ENCODE measurements at places on chromosomes 4 and X. TPM values are rescaled to one million over a fixed set of nuclear protein-coding genes. Genes with fewer than 3 reads are reported as not detected.

DNA sequence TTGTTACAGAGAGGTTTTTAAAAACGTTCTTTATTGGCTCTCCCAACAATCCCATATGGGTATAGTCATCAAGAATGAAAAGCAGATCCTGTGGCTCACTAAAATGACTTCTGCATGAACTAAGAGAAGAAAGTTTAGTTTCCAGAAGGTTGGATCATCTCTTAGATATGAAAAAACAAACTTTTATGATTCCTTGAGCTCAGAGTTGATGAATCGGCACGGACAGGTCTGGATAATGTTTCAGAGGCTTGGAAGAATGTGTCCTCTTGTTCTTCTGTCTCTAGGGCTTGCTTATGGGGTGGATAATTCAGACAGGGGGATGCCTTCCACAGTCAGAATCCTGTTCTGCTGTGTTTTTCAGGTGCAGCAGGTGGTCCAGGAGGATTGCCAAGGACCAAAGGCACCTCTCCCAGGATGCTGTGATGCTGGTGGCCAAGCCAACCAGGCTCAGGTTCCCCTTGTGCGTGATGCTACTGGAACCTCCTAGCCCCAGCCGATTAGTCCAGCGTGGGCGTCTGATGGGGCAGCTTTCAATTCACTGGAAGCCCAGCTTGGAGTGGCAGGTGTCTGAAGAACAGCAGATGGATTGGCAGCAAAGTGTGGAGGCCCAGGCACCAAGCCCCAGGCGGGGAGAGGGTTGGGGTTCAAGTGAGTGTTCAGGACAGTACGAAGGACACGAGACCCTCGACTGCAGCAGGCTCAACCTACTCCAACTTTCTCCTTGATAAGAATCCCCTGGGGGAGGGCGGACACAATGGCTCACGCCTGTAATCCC is 30.3 kb downstream of the CCKAR start:
- no peak for DNase-seq

RPS6KA6 gene
- total RNA-seq = 1.5 TPM

DNA sequence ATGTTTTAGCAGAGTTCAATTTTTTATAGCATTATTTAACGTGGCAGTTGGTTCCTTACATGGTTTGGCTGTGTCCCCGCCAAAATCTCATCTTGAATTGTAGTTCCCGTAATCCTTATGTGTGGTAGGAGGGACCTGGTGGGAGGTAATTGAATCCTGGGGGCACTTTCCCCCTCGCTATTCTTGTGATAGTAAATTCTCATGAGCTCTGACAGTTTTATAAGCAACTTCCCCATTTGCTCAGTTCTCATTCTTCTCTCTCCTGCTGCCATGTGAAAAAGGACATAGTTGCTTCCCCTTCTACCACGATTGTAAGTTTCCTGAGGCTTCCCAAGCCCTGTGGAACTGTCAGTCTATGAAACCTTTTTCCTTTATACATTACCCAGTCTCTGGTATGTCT is 329.5 kb downstream of the GRIA2 start:
- DNase-seq = no peak

- DNase-seq = no peak
Measured at GRCh38 chr4:1593458-1593857, 90.7 kb downstream of the FAM53A start.

FMR1NB gene
- not detected for total RNA-seq

GRCh38 chr4:62324215-62324614 is 1124.1 kb downstream of the ADGRL3 start:
- DNase-seq = no peak

GRCh38 chr4:34676400-34676799 is 1567.9 kb downstream of the ARAP2 start:
- DNase-seq = no peak

KLKB1 gene
- 1.2 TPM for total RNA-seq

CXXC4 gene
- not detected for total RNA-seq

- no peak for DNase-seq
Measured at GRCh38 chrX:56429581-56429980, 133.8 kb upstream of the UBQLN2 start.

DNA sequence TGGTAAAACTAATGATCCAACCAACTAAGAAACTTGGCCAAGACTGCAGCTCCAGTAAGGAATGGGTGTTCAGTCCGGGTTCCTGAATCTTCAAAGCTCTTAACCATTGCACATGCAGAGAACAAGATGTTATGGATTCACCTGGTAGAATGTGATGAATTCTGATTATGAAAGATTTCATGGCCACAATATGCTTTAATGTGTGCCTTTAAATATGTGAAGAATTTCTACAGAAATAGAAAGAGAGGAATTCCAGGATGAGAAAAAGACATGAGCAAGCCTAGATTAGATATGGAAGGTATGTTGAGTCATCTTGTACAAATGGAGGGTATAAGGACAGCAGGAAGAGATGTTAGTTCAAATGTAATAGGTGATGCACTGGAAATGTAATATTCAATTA is 472.2 kb upstream of the TENM3 start:
- no peak for DNase-seq

PPM1K gene
- total RNA-seq = 85.3 TPM

DNA sequence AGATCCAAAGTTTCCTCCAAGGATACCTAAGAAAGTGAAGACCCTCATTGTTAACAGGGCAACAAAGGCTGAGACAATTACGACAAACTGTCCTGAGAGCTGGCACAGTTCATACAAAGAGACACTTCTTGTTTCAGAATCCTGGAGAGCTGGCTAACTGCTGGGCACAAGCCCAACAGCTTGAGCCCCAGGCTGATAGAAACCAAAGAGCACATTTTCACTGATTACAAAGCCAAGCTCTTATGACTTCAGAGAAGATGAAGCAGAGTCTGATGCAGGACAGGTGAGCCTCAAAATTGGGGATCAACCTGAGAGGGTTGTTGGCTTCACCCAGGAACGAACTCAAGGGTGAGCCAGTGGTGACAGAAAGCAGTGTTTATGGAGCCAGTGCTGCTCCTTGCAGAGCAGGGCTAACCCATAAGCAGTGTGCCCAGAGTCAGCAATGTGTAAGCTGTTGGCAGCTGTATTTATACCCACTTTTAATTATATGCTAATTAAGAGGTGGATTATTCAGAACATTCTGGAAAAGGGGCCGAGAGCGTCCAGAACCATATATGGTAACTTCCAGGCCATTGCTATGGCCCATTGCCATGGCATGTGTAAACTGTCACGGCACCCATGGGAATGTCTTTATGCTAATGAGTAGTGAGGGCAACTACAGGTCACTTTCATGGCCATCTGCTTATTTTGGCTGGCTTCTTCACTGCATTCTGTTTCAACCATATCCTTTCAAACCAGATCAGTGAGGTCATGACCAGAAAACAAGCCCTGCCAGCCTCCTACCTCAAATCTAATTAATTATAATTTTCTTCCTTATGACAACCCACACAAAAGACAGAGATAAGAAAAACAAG is 183.7 kb downstream of the EVC2 start:
- no peak for DNase-seq

DNA sequence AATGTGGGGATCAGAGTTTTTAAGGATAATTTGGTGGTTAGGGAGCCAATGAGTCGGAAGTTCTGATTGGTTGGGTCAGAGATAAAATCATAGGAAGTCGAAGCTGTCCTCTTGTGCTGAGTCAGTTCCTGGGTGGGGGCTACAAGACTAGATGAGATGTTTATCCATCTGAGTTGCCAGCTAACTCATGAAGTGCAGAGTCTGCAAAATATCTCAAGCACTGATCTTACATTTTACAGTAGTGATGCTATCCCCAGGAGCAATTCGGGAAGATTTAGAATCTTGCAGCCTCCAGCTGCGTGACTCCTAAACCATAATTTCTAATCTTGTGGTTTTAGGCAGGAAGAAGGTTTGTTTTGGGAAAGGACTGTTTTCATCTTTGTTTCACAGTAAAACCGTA is 565.8 kb upstream of the SPANXN1 start:
- DNase-seq = no peak

GABRB1 gene
- total RNA-seq = not detected

- DNase-seq = no peak
Measured at GRCh38 chr4:4289597-4289940, 385 bp downstream of the LYAR start.

DNA sequence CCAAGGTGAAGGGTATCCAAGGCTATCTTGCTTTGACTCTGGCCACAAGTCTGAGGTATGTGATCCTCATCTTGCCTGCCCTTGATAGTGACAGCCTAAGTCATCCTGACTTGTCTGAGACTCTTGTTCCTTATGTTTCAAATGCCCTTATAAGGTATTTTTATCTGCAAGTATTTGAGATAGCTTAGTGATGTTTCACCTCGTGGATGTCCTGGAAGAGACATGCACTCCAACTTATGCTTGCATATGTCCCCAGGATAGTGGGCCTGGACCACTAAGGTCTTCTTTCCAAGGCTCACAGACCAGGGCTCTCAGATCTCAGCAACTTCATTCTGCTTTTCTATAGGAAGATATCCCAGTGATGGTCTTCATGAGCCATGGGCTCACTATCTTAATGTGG is 120.5 kb upstream of the WDR1 start:
- no peak for DNase-seq

- peak; percentile 28 for DNase-seq
Measured at GRCh38 chrX:14697451-14697850, 168.1 kb downstream of the GLRA2 start.

CETN2 gene
- 4.6 TPM for total RNA-seq

GRCh38 chrX:78958419-78959116 is 13.4 kb downstream of the P2RY10 start:
- DNase-seq = no peak

SPANXN4 gene
- not detected for total RNA-seq

NHSL2 gene
- 0.26 TPM for total RNA-seq

GRCh38 chr4:25654971-25655963 is at the start of gene SLC34A2:
SLC34A2 (plus strand) TSS chr4:25655851; CDS start chr4:25662501, 6,650 bp downstream.
- no peak for DNase-seq

DNA sequence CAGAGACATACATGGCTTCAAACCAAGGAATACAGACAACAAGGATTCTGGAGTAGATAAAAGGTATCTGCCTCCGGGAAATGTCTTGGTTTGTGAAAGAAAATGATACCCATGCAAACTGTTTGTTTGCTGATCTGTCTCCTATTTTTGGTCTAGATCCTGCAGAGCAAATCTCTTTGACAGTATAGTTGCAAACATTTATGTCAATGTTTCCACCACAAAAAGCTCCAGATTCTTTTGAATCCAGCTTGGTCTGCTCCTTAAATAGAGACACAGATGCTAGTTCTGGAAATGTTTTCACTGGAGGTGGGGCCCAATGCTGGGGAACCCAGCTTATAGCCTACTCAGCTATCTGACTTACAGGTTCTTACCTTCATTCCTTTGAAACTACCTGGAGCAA is 119.7 kb downstream of the ATG4A start:
- no peak for DNase-seq

OPHN1 gene
- total RNA-seq = 0.12 TPM

NDNF gene
- 0.34 TPM for total RNA-seq

DNA sequence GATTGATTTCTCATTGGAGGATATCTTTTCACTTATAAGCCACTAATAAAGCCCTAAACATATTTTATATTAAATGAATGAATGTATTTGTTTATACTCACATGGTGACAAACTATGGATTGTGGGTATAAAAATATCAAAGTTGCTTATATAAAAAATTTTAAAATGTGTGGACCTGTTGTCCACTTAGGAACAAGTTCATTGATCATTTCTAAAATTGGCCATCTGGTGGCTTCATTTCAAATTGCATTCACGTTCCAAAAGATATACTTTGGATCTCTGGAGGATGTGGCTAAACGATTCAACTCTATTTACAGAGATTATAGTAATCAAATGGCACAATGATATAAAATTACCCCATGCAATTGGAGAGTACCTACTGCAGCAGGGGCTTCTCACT is 32.5 kb downstream of the FSTL5 start:
- no peak for DNase-seq

- DNase-seq = no peak
Measured at GRCh38 chr4:172707622-172708021, 461.0 kb upstream of the GALNT7 start.

DNA sequence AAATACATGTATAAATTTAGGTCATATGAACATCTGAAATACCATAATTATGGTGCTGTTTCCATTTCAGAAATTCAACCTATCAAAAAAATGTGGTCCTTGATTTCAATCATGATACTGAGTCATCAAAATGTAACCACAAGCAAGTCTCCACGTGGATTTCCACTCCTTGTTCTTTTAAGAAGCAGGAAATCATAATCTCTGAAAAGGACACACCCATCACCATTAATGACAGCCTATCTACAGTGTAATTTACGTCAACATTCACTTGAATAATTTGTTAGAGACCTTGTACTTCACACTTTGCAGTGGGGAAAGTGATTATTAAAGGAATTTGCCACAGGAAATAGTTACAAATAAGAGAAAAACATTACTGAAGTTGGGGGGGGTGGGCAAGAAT is 17.7 kb upstream of the SLC7A11 start:
- no peak for DNase-seq

- DNase-seq = no peak
Measured at GRCh38 chrX:104370089-104370488, 115.4 kb upstream of the ESX1 start.

DNA sequence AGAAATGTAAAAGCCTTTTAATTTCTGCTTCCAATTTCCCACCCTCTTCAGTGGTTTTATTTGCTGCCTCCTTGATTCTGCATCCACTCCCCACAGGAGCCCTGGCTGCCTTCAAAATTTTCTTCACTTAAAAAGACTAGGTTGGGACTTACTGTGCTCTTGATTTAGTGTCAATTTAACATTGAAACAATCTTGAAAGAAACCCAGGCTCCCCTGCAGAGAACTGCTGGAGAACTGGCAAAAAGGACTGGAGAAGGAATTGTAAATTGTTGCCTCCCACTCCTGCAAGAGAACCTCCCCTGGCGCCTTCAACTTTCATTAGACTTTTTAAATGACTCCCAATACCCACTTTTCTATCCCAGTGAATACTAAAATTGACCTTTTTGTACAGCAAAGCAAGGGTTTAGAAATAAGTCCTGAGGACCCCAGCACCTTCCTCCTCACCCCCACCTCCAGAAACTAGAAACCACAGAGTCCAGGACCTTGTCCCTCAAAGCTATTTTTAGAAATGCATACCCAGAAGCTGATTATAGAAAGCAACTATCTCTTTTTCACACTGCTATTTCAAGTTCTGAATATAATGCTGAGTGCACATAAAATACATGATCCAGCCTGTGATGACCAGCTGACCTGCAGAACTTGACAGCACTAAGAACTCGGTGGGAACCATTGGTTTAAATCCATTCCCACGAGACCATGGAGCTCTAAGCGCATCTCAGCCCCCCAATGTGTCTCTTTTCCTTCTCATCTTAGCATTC is 155.5 kb downstream of the INPP4B start:
- DNase-seq = no peak

SAT1 gene
- 229 TPM for total RNA-seq

DNA sequence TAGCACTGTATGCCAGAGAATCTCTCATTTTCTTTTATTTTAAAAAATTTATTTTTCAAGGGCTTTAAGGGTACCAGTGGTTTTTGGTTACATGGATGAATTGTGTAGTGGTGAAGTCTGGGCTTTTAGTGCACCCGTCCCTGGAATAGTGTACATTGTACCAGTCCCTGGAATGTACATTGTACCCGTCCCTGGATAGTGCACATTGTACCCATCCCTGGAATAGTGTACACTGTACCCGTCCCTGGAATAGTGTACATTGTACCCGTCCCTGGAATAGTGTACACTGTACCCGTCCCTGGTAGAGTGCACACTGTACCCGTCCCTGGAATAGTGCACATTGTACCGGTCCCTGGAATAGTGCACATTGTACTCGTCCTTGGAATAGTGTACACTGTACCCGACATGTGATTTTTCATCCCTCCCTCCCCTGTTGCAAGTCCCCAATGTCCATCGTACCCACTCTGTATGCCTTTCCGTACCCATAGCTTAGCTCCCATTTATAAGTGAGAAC is 56.1 kb upstream of the HELT start:
- DNase-seq = no peak

NLGN4X gene
- total RNA-seq = 0.31 TPM

- no peak for DNase-seq
Measured at GRCh38 chrX:25019707-25020390, 4.1 kb upstream of the ARX start.

PPAT gene
- 25.6 TPM for total RNA-seq

Measured in activated T-cell treated with anti-CD3 and anti-CD28 coated beads, Interleukin-2, amount 50 U/mL, for 72 hours (primary cell).